ENCODE measurements at places on chromosomes 6 and 20. TPM values are rescaled to one million over a fixed set of nuclear protein-coding genes. Genes with fewer than 3 reads are reported as not detected.

PCSK2 gene
- 0.07 TPM for total RNA-seq

MYCT1 gene
- not detected for total RNA-seq

COMMD7 gene
- total RNA-seq = 39.4 TPM

FOXF2 gene
- total RNA-seq = not detected

TSHZ2 gene
- 3.9 TPM for total RNA-seq

VSTM2L gene
- total RNA-seq = 2.9 TPM

FAM162B gene
- not detected for total RNA-seq

LY6G6C gene
- total RNA-seq = not detected

DDRGK1 gene
- total RNA-seq = 58.4 TPM

MMS22L gene
- 50.1 TPM for total RNA-seq

ULBP2 gene
- total RNA-seq = not detected

NHLRC1 gene
- not detected for total RNA-seq

CFB gene
- not detected for total RNA-seq

HLA-DQA1 gene
- total RNA-seq = not detected

TMEM170B gene
- 19.7 TPM for total RNA-seq

TMC2 gene
- total RNA-seq = not detected

CD24 gene
- total RNA-seq = 330 TPM

TRIM10 gene
- not detected for total RNA-seq

APOM gene
- total RNA-seq = 2.6 TPM

C6orf141 gene
- 97.2 TPM for total RNA-seq

ADGRF1 gene
- not detected for total RNA-seq

PRSS35 gene
- 4.5 TPM for total RNA-seq

F13A1 gene
- 3.6 TPM for total RNA-seq

OXT gene
- not detected for total RNA-seq

SPATA25 gene
- 0.43 TPM for total RNA-seq

SS18L1 gene
- 26.1 TPM for total RNA-seq

CDYL gene
- total RNA-seq = 46.4 TPM

STXBP5 gene
- total RNA-seq = 12.0 TPM

RSPO4 gene
- 1.0 TPM for total RNA-seq

Data from neural progenitor cell (in vitro differentiated cells).